Testis (tissue), 5 donors: ENCODE measurements at places on chromosomes 6 and 20.
A peak's percentile ranks its signal among the peaks of the same experiment; 100 is the strongest.

DNA sequence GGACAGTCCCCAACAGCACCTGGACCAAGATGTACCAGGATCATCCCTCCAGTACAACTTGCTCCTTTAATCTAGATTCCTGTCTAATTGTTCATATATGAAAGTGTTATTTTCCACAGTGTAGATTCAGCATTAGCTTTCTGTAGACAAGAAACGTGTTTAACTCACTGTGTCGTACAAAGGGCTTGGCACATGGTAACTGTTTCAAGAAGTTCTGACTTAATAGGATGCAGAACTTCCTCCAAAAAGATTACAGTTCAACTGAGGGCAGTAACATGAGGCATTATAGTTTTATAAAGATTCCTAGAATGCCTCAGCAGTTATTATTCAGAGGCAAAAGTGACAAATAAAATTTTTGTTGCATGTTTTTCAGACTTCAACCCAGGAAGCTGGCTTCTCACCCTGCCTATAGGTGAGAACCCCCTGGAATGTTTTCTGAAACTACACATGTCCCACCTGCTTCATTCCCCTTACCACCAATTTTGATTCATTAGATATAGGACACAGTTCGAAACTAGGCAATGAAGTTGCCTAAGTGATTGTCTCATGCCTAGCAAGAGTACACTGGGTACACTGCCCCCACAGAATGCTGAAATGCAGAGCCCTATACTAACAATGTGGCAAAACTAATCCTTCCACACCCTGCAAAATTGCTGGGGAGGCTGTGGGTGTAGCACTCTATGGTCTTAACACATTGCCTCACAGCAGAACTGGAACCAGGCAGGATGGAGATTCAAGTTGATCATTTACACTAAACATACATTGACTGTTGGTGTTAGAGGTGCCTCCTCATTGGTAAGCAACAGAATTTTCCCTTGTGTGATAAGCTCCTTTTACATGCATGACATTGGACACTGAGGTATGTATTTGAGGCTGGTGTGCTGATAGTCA, 22.6 kb upstream of the SH3BGRL2 start:
- DNase-seq = no peak
- no peaks in the 10 kb centered on the region for H3K4me1 ChIP-seq
- H3K27ac ChIP-seq = no peak overlapping the region
- no peaks in the 10 kb centered on the region for H3K36me3 ChIP-seq
- H3K27me3 ChIP-seq = no peaks in the 10 kb centered on the region

GRCh38 chr6:40394381-40394780, 192.8 kb downstream of the LRFN2 start:
- H3K4me1 ChIP-seq = no peaks in the 10 kb centered on the region
- no peaks in the 10 kb centered on the region for H3K27me3 ChIP-seq
- H3K36me3 ChIP-seq = no peaks in the 10 kb centered on the region
- H3K4me3 ChIP-seq = no peak overlapping the region

DNA sequence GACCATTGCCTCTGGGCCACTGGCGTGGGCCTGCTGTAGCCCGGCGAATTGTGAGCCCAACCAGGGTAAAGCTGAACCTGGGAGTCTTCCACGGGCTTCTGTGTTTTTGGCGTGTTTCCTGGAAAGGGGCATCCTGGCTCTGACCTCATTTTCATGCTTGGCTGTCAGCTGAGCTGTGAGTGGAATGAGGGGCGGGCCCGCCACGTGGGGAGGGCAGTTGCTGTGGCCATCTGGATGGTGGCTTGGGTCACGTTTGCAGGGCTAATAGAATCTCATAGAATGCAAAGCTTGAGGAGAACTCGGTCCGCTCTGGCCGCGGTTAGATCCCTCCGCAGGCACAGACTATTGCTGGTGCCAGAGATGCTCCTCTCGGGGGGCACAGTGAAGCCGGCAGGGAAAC, 263.0 kb downstream of the SMOC2 start:
- DNase-seq = no peak
- H3K27me3 ChIP-seq = no peaks in the 10 kb centered on the region
- H3K36me3 ChIP-seq = no peaks in the 10 kb centered on the region
- no peak overlapping the region for H3K4me3 ChIP-seq
- no peak overlapping the region for H3K27ac ChIP-seq

GRCh38 chr6:106642476-106642875, 13.1 kb downstream of the QRSL1 start:
- H3K4me1 ChIP-seq = no peaks in the 10 kb centered on the region
- no peak overlapping the region for H3K27ac ChIP-seq
- H3K36me3 ChIP-seq = no peaks in the 10 kb centered on the region
- H3K4me3 ChIP-seq = no peak overlapping the region

DNA sequence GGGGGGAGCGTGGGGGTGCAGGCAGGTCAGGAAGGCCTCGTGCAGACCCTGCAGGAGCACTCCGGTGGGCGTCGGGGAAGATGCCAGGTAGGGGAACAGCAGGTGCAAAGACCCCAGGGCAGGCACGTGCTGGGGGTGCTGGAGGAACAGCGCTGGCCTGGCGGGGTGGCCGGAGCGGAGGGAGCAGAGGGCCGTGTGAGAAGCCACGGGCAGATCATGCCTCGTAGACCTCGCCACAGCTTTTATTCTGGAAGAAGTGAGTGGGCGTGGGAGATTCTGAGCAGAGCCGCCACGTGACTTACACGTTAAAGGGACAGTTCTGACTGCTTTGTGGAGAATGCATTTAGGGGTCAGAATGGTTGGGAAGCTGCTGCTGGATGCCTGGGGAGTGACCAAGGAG, 9.3 kb downstream of the NTSR1 start:
- DNase-seq = no peak
- no peaks in the 10 kb centered on the region for H3K36me3 ChIP-seq
- no peaks in the 10 kb centered on the region for H3K4me1 ChIP-seq
- no peak overlapping the region for H3K27ac ChIP-seq
- no peak overlapping the region for H3K4me3 ChIP-seq

- H3K27me3 ChIP-seq = no peaks in the 10 kb centered on the region
- H3K4me3 ChIP-seq = no peak overlapping the region
- H3K27ac ChIP-seq = no peak overlapping the region
- H3K36me3 ChIP-seq = no peaks in the 10 kb centered on the region
- no peak for DNase-seq
Observed at GRCh38 chr6:25122622-25123237, 156.4 kb upstream of the CARMIL1 start.

GRCh38 chr6:87722540-87723169, 20.6 kb upstream of the AKIRIN2 start:
- peaks cover 15% of the 10 kb centered on the region for H3K4me1 ChIP-seq
- H3K27ac ChIP-seq = no peak overlapping the region
- no peaks in the 10 kb centered on the region for H3K36me3 ChIP-seq
- no peak overlapping the region for H3K4me3 ChIP-seq
- no peak for DNase-seq

DNA sequence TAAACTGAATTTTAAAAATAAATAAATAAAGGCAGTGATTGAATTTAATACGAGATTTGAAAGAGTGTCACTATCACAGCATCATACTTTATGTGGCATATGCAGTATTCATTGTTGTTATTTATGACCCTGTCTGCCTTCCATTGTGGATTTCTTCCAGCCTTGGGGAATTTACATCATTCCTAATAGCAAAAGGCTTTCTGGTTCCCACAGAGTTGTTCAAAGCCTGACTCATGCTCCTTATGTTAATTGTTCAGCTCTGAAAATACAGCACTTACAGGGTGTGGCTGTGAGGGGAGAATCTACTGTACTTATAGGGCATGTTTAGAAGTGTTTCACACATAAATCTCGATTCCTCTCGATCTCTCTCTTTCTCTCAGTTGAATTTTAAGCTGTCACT, 54.4 kb downstream of the JAG1 start:
- H3K27ac ChIP-seq = no peak overlapping the region
- DNase-seq = no peak
- peaks cover 5% of the 10 kb centered on the region for H3K4me1 ChIP-seq

GRCh38 chr6:75794954-75795739, 46.1 kb downstream of the MYO6 start:
- no peaks in the 10 kb centered on the region for H3K27me3 ChIP-seq
- H3K4me1 ChIP-seq = peaks cover 6% of the 10 kb centered on the region
- H3K27ac ChIP-seq = no peak overlapping the region
- H3K36me3 ChIP-seq = no peaks in the 10 kb centered on the region
- no peak for DNase-seq
- no peak overlapping the region for H3K4me3 ChIP-seq

GRCh38 chr6:134456226-134456625, 138.3 kb upstream of the SGK1 start:
- no peak overlapping the region for H3K4me3 ChIP-seq
- H3K27ac ChIP-seq = no peak overlapping the region
- H3K4me1 ChIP-seq = no peaks in the 10 kb centered on the region
- H3K27me3 ChIP-seq = no peaks in the 10 kb centered on the region
- no peaks in the 10 kb centered on the region for H3K36me3 ChIP-seq
- no peak for DNase-seq

GRCh38 chr6:56671651-56672461, 29.2 kb upstream of the DST start:
- no peaks in the 10 kb centered on the region for H3K36me3 ChIP-seq
- no peak overlapping the region for H3K4me3 ChIP-seq
- DNase-seq = peak; percentile 25
- H3K27ac ChIP-seq = peak overlapping the region; percentile 57
- H3K4me1 ChIP-seq = peaks cover 9% of the 10 kb centered on the region
- H3K27me3 ChIP-seq = no peaks in the 10 kb centered on the region

DNA sequence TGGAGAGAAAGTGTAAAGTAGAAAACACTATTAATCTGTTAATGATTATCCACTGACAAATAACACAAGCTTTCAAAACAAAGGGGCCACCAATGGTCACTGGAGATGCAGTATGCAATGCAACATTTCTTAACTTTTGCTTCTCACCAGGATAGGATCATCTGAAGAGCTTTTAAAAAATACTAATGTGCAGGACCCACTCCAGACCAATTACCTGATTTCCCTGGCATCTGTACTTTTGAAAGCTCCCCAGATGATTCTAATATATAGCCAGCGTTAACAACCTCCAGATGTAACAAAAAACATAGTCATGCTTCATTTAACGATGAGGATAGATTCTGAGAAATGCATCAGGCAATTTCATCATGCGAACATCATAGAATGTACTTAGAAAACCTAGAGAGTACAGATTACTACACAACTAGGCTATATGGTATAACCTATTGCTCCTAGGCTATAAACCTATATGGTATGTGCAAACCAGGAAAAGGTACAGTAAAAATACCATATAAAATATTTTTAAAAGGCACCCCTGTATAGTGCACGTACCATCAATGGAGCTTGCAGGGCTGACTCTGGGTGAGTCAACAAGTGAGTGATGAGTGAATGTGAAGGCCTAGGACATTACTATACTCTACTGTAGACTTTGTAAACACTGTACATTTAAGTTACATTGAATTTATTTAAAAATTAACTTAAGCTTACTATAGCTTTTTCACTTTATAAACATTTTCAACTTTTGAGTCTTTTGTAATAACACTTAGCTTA, 69.2 kb downstream of the ATG5 start:
- no peak overlapping the region for H3K4me3 ChIP-seq
- H3K27me3 ChIP-seq = no peaks in the 10 kb centered on the region
- H3K27ac ChIP-seq = no peak overlapping the region
- DNase-seq = no peak
- no peaks in the 10 kb centered on the region for H3K4me1 ChIP-seq

DNA sequence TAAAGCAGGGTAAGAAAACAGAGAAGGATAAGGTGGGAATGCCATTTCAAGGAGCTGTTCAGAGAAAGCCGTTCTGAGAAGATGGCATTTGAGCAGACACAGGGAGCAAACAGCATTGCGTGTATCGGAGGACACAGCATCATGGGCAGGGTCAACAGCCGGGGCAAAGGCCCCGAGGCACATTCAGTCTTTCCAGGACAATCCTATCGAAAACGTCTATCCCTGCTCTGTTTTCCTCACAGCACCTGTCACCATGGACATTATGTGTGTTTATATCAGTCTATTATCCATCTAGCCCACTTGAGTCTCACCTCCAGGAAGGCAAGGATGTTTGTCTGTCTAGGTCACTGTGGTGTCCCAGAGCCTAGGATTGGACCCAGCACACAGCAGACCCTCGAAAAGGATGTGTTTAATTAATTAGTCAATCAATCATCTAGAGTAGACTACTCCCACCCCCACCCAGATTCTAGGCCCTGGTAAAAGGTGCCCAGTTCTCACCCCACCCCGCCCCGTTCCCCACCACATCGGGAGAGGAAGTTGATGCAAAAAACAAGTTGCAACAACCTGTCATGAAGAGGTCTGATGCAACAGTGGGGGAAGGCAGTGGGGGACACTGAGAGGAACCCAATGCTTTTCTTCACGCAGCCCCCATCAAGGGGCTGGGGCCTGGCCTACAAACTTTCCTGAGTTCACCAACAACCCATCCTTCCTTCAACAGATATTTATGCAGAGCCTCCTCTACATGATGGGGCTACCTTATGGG, 66.6 kb downstream of the PREX1 start:
- H3K36me3 ChIP-seq = no peaks in the 10 kb centered on the region
- H3K4me3 ChIP-seq = no peak overlapping the region
- no peaks in the 10 kb centered on the region for H3K4me1 ChIP-seq
- DNase-seq = peak; percentile 22

DNA sequence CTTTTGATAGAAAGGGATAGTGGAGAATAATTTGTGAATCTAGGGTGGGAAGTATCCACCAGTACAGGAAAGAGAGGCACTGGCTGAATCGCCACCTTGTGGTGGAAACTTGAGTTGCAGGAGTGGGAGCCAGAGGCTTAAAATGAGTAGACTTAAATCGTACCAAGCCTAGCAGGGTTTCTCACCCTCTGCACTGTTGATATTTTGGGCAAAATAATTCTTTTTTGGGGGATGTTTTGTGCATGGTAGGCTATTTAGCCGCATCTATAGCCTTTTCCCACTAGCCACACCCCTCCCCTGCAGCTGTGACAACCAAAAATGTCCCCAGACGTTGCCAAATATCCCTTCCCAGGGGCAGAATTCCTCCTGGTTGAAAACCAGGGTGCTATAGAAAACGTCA, 119.1 kb downstream of the DHX35 start:
- no peaks in the 10 kb centered on the region for H3K4me1 ChIP-seq
- peak; percentile 95 for DNase-seq
- no peaks in the 10 kb centered on the region for H3K36me3 ChIP-seq
- H3K4me3 ChIP-seq = no peak overlapping the region
- no peaks in the 10 kb centered on the region for H3K27me3 ChIP-seq
- no peak overlapping the region for H3K27ac ChIP-seq

- H3K27me3 ChIP-seq = no peaks in the 10 kb centered on the region
- no peak overlapping the region for H3K27ac ChIP-seq
- peak; percentile 39 for DNase-seq
- H3K4me1 ChIP-seq = no peaks in the 10 kb centered on the region
- no peak overlapping the region for H3K4me3 ChIP-seq
Observed at GRCh38 chr6:158422629-158423238, 110.5 kb downstream of the TULP4 start.

DNA sequence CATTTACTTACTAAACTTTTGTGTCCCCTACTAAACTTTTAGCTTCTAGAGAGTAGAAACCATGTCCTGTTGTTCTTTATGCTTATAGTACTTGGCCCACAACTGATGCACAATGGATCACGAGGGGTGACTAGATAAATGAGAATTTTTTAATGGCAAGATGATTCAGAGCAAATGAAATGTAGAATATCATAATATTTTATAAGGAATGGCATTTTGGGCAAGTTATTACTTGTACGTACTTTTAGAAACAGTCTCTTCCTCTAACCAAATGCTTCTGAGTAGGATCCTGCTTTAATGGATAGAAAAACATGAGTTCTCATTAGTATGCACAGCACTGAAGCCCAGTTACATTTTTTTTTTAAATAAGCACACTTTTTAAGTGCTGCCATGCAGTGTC, 336.3 kb downstream of the NRN1 start:
- no peak overlapping the region for H3K27ac ChIP-seq
- no peak for DNase-seq
- H3K4me3 ChIP-seq = no peak overlapping the region
- H3K36me3 ChIP-seq = no peaks in the 10 kb centered on the region
- no peaks in the 10 kb centered on the region for H3K4me1 ChIP-seq
